ENCODE measurements at places on chromosomes 6 and 20. TPM values are rescaled to one million over a fixed set of nuclear protein-coding genes. Genes with fewer than 3 reads are reported as not detected.

The SPACA1 gene
- total RNA-seq: not detected

The ELOVL4 gene
- total RNA-seq: 22.3 TPM

The ADGRG6 gene
- not detected for total RNA-seq

The IL17F gene
- not detected for total RNA-seq

The MYCT1 gene
- 0.09 TPM for total RNA-seq

The SYNCRIP gene
- 52.7 TPM for total RNA-seq

The NRN1 gene
- 40.9 TPM for total RNA-seq

The SYCP2L gene
- 1.2 TPM for total RNA-seq

The SLPI gene
- total RNA-seq: not detected

The RALGAPA2 gene
- 24.7 TPM for total RNA-seq

The OPN5 gene
- 1.6 TPM for total RNA-seq

The COL9A3 gene
- total RNA-seq: 7.1 TPM

The TGM3 gene
- 0.17 TPM for total RNA-seq

The MAP3K7 gene
- total RNA-seq: 33.4 TPM

The FNDC1 gene
- 5.7 TPM for total RNA-seq

The SYNDIG1 gene
- total RNA-seq: 52.9 TPM

The ZFP57 gene
- 0.19 TPM for total RNA-seq

The WDR46 gene
- total RNA-seq: 45.4 TPM

The GTSF1L gene
- not detected for total RNA-seq
